ENCODE measurements at places on chromosomes 12 and 14. TPM values are rescaled to one million over a fixed set of nuclear protein-coding genes. Genes with fewer than 3 reads are reported as not detected.

GRCh38 chr12:66808606-66809005 lies 129.7 kb upstream of the GRIP1 start:
- DNase-seq, result no peak

DNA sequence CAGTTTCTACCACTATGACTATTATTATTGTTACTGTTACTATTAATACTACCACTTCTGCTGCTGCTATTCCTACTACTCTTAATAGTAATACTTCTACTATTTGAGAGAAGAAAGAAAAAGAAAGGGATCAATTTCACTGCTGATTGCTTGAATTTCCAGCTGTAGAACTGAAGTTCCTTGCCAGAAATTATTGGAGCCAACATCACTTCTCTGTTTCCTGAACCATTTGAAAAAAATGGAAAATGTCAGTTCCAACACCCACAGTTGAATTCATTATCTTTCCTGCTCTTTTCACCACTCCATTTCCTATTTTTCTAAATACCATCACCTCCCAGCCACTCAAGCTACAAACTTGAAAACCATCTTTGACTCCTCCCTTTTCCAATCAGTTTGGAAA lies 54.1 kb upstream of the PIK3C2G start:
- no peak for DNase-seq

DNA sequence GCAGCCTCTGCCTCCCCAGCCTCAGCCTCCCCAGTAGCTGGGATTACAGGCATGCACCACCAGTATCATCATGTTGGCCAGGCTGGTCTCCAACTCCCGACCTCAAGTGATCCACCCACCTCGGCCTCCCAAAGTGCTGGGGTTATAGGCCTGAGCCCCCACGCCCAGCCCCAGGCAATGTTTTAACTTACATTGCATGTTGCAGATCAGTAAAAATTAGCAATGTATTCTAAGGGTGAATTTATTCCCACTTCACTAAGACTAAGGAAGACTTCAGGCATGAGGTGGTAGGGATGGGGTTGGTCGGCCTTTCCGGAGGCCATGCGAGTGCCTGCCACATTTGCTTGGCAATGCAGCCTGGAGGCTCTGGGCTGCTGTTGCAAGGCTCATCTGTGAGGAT lies 66.8 kb upstream of the JDP2 start:
- DNase-seq, result no peak

DNA sequence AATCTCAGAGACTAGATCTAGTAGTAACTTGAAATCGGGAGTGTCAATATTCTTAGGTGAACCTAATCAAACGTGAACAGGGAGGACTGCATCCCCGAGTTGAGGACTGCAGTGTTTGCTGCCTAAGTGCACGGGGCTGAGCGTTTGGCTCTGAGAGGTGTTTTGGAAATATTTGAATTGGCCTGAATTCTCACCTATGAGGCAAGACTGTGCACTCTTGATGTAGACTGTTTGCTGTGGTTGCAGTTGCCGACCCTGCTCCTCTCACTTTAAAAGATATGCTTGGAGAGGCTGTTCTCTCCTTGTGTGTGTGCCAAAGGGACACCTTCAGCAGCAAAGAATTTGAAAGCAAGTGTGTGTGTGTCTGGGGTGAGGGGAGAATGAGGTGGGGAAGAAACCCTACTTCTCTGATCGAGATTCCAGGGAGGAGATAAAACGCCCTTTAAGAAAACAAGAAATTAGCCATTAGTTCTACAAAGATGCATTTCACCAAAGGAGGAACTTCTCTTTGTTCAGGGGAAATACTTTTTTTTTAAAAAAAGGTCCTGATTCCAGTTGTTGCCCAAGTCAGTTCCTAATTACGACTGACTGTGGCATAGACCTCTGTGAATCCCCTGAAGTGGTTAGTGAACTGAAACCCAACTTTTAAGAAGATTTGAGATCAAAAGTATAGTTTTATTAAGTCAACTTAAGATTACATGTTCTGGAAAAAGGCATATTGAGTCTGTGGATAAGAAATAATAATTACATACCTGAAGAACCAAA lies 106.6 kb downstream of the DYRK2 start:
- DNase-seq, result peak; percentile 69

GRCh38 chr12:20199780-20200179 lies 168.6 kb upstream of the PDE3A start:
- no peak for DNase-seq

GRCh38 chr14:68966872-68967301 lies 12.2 kb downstream of the ACTN1 start:
- DNase-seq, result peak; percentile 31

- DNase-seq, result peak; percentile 50
These were observed 112.6 kb downstream of the KCNK10 start for GRCh38 chr14:88210426-88210825.

DNA sequence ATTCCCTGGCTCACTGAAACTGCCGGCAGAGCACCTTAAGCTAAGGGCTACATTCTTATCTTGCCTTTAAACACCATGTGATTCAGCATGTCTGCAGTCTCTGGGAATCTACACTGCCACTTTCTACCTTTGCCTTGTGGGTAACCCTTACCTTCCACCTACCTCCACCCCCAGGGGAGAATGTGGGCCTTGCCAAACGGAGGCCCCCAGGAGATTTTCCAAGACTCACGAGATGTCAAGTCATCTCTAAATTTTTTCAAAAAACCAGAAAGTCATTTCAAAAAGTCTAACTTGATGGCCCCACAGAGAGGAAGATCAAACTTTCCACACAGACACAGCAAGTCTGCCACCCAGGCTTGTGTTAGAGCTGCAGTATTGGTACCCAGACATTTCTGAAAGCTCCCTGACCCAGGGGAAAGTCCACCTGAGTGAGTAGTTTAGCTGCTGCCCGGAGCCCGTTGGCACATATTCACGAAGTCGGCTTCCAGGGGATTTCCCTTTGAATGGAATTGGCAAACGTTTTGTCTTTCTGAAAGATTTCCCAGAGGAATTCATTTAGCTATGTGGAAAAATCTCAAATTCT lies 4.7 kb upstream of the PSMA6 start:
- no peak for DNase-seq

GRCh38 chr14:68040633-68041369 lies 221.2 kb downstream of the RAD51B start:
- DNase-seq, result no peak

DNA sequence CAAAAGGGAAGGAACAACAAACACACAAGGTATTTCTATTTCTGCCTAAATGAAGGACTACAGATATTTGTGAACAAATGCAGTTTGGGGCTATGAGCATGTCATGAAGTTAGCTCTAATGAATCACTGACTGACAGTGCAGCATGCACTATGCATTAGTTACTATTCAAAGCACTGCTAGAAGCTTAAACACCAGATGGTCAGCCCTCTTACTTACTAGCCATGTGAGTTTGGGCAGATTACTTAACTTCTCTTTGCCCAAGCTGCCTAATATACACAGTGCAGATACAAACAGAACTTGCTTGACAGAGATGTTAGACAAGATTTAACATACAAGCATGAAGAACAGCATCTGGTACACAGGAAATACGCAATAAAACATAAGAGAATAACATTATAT lies 96.0 kb downstream of the ATXN2 start:
- no peak for DNase-seq

GRCh38 chr12:77031745-77032144 lies 33.6 kb downstream of the E2F7 start:
- DNase-seq, result no peak

- no peak for DNase-seq
These were observed 1.2 kb upstream of the HVCN1 start for GRCh38 chr12:110690127-110690430.

- DNase-seq, result no peak
These were observed 56.6 kb upstream of the SLC6A15 start for GRCh38 chr12:84969226-84969625.

The KCNK13 gene
- 0.83 TPM for total RNA-seq

The CCDC175 gene
- total RNA-seq, result not detected

The NANOG gene
- not detected for total RNA-seq
